ENCODE measurements at places on chromosomes 12 and 14. TPM values are rescaled to one million over a fixed set of nuclear protein-coding genes. Genes with fewer than 3 reads are reported as not detected.

Gene OVCH1
- not detected for polyA plus RNA-seq

DNA sequence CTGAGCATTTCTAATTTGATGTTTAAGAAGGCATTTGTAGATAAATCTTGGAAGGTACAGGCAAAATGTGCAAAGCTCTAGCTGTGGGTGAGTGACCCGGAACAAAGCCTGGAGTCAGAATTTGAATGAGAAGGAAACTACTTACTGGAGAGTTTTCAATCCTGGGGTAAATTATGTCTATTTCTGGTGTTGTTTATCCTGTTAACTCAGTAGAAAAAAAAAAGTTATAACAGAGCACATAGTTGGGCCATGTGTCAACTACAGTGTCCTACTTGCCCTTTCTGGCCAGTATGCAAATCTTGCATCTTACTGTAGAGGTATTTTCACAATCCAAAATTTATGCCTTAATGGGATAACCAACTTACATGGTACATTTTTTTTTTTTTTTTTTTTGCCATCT is 182.3 kb downstream of the SYNE2 start:
- DNase-seq: no peak
- no peak overlapping the region for H3K27ac ChIP-seq
- no peak overlapping the region for H3K4me3 ChIP-seq
- no peaks in the 10 kb centered on the region for H3K4me1 ChIP-seq
- no peaks in the 10 kb centered on the region for H3K36me3 ChIP-seq

GRCh38 chr14:21525962-21526671 is at the start of gene SALL2:
Gene SALL2 (minus strand): TSS chr14:21526346. CDS start chr14:21526127, 219 bp downstream.
- peak; percentile 11 for DNase-seq
- H3K4me3 ChIP-seq: peak within 1 kb of the TSS; percentile 67
- H3K36me3 ChIP-seq: no peaks in the 10 kb centered on the region
- H3K27ac ChIP-seq: no peak within 1 kb of the TSS
- H3K4me1 ChIP-seq: peaks cover 5% of the 10 kb centered on the region
- H3K27me3 ChIP-seq: peaks cover 3% of the 10 kb centered on the region

GRCh38 chr14:38203929-38204718 is 3.6 kb upstream of the SSTR1 start:
- no peak for DNase-seq
- no peaks in the 10 kb centered on the region for H3K36me3 ChIP-seq
- no peak overlapping the region for H3K27ac ChIP-seq
- no peak overlapping the region for H3K4me3 ChIP-seq
- H3K4me1 ChIP-seq: peaks cover 38% of the 10 kb centered on the region

DNA sequence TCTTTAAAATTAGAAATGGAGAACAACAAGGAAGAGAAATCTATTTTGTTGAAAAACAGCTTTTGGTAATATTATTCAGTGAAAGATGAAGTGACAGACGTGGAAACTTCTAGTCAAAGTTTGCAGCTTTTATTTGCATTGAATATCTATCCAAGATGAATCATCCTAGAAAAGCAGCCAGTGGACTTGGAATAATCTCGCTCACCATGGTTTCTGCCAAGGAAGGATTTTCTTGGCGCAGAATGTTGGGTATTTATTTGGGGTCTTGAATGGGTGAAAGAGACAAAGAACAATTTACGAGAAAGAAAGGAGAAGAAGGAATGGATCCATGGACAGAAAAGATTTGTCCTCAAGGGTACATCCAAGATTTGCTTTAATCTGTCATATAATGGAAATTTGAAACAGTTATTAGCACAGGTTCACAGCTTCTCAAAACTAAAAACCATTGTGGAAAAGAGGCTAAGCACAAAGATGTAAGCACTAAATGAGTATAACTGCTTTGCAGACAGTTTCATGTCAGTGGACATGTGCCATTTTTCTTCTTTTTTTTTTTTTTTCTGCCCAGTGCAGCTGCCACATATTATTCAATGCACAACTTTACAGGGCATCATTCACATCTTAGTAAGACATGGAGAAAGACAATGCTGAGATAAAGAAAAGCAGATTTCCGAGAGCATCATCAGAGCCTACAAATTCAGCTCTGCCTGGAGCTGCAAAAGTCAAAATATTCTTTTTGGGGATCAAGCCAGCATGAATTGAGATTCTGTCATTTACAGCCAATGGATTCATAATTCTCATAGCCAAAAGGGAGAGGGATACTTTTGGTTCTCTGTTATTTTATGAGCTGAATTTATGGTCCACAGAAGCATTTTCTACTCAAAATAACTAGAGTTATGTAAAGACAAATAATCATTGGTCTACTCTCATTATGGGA is 333.7 kb downstream of the DAD1 start:
- H3K36me3 ChIP-seq: no peaks in the 10 kb centered on the region
- H3K4me1 ChIP-seq: no peaks in the 10 kb centered on the region
- DNase-seq: no peak

DNA sequence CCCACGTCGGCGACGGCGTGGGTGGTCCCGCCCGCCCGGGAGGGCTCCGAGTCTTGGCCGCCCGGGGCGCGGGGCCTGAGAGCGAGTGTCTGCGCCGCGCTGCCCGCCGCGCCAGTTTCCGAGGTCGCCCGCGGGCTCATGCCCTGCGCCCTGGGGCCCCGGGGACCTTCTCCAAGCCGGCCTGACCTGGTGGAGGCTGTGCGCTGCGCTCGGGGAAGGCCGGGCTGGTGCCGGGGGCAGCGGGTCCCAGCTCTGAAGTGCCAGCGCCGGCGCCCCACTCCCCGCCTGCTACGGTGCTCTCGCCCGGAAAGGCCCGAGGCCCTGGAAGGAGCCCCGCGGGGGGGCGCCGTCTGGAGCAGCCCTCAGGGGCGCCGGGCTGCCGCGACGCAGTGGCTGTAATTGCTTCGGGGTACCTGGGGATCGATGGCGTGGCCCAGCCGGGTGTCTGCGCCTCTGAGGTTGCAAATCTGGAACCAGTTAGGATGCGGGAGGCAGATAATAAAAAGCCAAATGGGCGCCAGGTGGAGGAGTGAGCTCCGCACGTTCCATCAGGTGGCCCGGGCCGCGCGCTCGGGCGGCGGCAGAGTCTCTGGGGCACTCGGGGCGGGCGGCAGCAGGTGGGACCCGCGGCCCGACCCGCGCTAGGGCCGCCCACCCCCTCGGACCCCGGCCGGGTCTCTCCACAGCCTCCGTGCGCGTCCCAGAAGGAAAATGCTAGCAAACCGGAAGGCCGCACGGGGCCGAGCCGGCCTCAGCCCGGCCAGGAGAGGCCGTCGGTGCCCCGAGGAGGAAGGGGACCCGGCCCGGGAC is 102.3 kb upstream of the DIO3 start:
- no peaks in the 10 kb centered on the region for H3K4me1 ChIP-seq
- no peak overlapping the region for H3K4me3 ChIP-seq
- DNase-seq: no peak
- no peaks in the 10 kb centered on the region for H3K36me3 ChIP-seq

- H3K27me3 ChIP-seq: no peaks in the 10 kb centered on the region
- H3K4me3 ChIP-seq: no peak overlapping the region
- no peak for DNase-seq
- no peaks in the 10 kb centered on the region for H3K4me1 ChIP-seq
Observed at GRCh38 chr14:100446572-100446971, 123.4 kb downstream of the SLC25A47 start.

DNA sequence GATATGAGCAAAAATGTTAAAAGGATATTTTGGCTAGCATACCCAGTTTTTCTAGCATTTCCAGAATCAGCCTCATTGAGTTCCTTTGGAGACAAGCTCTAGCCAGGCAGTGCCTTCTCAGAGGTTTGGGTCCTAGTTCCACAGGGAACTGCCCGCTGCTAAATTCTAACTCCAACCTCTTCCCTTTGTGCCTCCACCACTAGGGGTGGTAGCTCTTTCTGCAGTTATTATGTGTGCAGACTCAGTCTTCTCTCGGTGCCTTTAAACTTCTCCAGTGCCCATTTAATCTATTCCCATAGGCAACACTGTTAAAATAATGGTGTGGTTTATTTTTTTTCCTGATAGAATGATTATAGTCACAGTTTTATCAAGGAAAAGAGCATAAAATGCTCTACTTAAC is 21.5 kb upstream of the SLC25A3 start:
- no peak overlapping the region for H3K4me3 ChIP-seq
- no peak for DNase-seq
- no peaks in the 10 kb centered on the region for H3K27me3 ChIP-seq

GRCh38 chr12:63668028-63668799 is at the start of gene DPY19L2:
Gene DPY19L2 (minus strand): TSS chr12:63668493. CDS start chr12:63668393, 100 bp downstream.
- no peak within 1 kb of the TSS for H3K27ac ChIP-seq
- DNase-seq: no peak
- no peaks in the 10 kb centered on the region for H3K4me1 ChIP-seq
- peak within 1 kb of the TSS; percentile 63 for H3K4me3 ChIP-seq
- H3K27me3 ChIP-seq: peaks cover 15% of the 10 kb centered on the region

All from keratinocyte (primary cell).